SHP77 (cell line): ENCODE measurements at places on chromosomes 3 and 15.

DNA sequence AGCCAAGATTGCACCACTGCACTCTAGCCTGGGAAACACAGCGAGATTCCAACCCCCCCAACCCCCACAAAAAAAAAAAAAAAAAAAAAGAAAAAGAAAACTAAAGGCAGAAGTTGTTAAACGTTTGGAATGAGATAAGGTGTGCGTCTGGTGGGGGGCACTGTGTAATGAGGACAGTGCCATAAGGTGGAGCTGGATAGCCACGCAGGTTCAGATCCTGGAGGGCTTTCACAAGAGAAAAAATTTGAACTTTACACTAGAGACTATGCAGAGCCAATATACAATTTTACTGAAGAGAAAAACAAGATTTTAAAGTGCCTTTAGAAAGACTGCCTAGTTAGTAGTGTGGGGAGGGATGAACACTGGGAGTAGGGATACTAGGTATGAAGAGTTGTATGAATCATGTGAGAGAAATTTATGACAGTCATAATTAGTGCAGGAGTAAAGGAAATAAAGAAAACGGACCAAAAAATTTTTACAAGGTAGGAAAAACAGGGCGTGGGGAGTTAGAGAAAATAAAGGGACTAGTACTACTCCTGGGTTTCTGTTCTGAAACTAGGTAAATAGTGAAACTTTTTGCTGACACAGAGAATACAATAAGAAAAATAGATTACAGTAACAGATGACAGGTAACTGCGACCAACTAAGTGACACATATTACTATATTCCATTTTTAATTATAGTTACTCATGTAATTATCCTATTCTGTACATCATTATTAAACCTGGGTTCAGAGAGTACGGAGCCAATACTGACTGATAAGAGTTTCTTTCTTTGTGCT is 108.1 kb downstream of the PEAK1 start:
- DNase-seq: no peak

GRCh38 chr15:87752250-87752951 is 504.1 kb downstream of the NTRK3 start:
- DNase-seq: no peak

GRCh38 chr3:112687616-112688015 is 46.7 kb upstream of the CCDC80 start:
- no peak for DNase-seq

DNA sequence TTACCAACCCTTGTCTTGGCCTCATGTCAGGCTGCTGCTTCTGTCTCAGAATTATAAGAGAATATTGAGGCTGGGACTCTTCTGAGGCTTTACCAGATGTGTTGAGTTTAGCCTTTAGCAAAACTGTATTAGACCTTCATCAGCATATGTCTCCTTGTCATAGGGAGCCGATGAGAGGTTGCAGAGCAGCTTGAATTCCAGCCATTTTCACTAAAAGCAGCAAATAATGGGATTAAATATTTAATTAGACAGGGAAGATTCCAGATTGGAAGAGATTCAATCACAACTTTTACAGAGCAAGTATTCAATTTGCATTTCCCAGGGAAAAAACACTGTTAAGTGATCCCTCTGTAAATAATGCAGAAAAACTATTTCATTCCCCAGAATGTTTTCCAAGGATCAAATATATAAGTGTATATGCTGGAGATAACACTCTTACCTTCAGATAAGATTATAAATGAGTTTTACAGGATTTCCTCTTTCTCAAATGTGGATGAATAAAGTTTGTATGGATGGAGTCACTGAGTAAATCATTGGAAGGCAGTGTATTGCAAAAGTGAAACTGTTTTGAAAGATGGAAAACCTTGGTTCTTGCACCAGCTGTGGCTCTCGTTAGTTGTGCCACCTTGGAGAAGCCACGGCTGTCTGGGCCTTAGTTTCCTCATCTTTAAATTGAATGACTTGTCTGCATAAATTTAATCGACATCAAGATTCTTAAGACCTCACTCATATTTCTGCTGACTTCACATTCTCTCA is 466.4 kb upstream of the SGO1 start:
- DNase-seq: no peak

- DNase-seq: no peak
Observed at GRCh38 chr3:101861789-101862415, 12.6 kb downstream of the NFKBIZ start.

GRCh38 chr3:58041826-58042324 is 33.7 kb downstream of the FLNB start:
- DNase-seq: no peak

DNA sequence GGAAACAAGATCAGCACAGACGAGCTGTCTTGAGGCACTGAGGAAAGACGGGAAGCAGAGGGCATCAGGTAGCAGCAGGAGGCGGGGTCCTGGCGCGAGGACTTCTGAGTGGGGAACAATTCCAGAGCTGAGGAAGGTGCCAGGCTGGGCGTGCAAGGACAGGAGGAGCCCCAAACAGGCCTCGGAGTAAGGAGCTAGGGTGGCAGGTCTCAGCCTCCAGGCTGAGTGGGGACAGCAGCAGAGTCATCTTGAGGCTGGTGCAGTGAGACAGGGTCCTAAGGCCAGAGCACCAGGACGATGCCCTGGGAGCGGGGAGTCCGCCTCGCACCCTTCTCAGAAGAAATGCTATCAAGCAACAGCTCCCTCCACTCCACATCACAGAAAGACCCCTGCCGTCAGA is 78.4 kb downstream of the PCSK6 start:
- no peak for DNase-seq

DNA sequence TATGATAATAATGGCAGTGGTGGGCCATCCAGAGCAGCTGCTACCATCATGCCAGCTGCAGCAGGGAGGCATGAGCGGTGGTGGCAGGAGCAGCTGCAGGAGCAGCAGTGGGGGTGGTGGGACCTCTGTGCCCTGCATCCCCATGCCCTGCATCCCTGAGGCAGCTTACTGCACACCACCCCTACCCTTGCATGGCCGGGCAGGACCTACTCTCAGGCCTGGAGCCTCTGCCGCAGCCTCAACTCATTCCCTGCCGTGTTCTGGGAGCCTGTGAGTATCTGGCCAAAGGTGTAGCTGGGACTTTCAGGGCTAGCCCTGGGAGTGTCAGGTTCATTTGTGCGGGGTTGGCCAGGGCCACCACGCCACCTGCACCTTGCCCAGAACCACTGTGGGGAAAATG is 3.3 kb upstream of the XCR1 start:
- no peak for DNase-seq

GRCh38 chr3:186004671-186005070 is 66.9 kb upstream of the TRA2B start:
- DNase-seq: no peak

DNA sequence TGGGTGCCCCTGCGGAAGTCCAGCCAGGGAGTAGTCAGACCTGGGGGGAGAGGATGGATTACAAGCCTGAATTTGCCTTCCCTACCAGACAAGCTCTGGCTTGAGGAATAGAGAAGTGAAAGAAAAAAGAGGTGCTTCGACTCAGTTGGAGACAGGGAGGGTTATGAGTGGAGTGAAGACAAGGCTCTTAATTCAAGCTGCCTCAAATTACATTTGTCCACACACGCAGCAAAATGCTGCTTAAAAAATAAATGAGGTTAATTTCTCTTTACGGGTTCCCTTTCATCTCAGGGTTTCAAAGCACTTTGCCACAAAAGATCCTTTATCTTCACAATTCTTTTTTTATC is 49.0 kb upstream of the SLC4A7 start:
- no peak for DNase-seq

GRCh38 chr3:30606301-30607031 is at the start of gene TGFBR2:
TGFBR2 (plus strand) TSS chr3:30606601; CDS start chr3:30606884, 283 bp downstream.
- peak; percentile 65 for DNase-seq

DNA sequence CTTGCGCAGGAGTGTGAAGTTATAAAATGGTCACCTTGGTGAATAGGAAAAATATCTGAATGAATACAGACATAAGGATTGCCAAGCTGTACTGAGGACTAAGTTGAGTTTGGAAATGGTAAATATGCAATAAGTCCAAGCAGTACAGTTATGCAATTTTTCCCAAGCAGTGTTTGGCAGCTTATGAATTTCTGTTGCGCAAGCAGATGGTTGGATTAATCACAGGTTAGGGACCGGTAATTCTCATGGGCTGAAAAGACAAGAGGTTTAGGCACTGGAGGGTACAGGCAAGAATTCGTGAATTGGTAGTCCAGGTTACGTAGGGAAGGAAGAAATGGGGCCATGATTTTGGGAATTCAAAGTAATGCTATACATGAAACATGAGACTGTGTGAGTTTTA is 210.3 kb downstream of the RAP2B start:
- DNase-seq: no peak

GRCh38 chr15:68602459-68603215 is 23.8 kb downstream of the CORO2B start:
- DNase-seq: no peak

- no peak for DNase-seq
Observed at GRCh38 chr3:189554868-189555557, 76.2 kb upstream of the TP63 start.

- DNase-seq: no peak
Observed at GRCh38 chr3:138985932-138986331, 20.1 kb downstream of the PRR23A start.

- peak; percentile 33 for DNase-seq
Observed at GRCh38 chr3:194058189-194058571, 77.8 kb upstream of the HES1 start.

DNA sequence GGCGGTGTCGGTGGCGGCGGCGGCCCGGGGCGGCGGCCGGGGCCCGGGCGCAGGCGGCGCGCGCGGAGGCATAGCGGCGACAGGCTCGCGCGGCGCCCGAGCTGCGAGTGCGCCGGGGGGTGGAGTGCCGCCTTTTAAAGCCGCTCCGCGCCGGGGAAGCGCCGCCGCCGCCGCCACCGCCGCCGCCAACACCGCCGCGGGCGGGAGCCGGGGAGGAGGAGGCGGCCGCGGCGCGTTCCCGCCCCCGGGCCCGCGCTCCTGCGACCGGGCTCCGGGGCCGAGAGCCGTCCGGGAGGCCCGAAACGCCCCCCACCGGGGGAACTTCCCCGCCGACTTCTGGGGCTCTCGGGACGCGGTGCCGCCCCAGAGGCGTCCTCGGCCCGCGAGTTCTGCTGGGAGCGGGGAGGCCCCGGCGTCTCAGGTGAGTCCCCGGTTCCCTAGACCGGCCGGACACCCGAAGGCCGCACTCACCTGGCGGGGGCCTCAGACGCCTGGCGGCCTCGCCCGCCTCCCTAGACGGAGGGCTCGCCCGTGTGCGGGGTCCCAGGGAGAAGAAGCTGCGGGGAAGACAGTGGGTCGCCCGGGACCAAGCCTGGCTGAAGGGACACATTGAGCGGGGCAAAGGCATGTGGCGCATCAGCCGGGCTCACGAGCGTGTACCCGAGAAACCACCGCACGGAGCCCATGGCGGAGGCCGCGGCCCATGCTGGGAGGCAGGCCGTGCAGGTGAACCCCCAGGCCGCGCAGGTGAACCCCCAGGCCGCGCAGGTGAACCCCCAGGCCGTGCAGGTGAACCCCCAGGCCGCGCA is at the start of gene PCSK6:
Gene PCSK6, minus strand, starts transcription at position 109 of the 809 bp plus-strand sequence. Its CDS starts 37 bp downstream, at position 72.
- no peak for DNase-seq

DNA sequence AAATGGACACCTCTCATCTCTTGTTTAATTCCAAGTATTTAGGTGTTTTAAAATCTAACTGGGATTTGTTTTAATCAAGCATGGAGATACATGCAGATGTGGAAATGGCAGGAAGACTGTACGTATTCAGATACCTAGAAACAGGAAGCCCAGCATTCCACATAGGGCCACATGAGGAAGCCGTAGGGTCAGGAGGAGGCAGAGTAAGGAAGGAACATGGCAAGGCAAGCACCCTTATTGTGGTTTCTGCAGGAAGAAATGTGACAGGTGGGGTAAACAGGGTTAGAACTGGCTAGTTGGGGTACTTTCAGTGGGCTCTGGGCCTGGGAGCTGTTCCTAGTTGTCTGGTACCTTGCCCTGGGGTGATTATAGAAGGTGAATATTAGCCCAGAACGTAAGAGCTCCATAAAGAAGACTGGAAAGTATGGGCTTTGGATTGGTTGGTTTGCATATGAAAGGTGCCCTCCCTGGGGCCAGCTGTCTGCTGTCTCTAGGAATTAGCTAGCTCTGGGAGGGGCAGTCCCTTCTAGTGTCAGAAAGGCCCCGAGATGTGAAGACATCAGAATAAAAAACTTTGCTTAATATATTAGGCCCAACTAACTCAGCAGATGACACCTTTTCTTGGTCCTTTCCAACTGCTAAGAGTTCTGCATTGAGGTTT is 107.7 kb upstream of the CADPS start:
- DNase-seq: no peak

DNA sequence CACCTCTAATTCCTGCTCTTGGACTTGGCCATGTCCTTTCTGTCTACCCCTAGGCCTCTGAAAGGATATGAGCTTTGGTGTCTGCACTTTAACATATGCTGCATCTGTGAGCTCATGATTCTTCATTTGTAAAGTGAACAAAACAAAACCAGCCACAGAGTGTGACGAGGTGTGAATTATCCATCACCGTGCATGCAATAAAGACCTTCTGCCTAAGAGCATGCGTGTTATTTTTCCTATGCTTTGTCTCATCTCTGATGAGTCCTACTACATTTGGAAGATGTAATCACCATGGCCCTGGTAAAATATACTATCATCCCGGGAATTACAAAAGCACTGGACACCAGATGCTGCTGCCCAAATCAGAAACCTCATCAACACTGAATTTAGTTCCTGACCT is 103.5 kb upstream of the KCNAB1 start:
- no peak for DNase-seq

GRCh38 chr3:8278448-8278847 is 223.2 kb upstream of the LMCD1 start:
- DNase-seq: no peak

DNA sequence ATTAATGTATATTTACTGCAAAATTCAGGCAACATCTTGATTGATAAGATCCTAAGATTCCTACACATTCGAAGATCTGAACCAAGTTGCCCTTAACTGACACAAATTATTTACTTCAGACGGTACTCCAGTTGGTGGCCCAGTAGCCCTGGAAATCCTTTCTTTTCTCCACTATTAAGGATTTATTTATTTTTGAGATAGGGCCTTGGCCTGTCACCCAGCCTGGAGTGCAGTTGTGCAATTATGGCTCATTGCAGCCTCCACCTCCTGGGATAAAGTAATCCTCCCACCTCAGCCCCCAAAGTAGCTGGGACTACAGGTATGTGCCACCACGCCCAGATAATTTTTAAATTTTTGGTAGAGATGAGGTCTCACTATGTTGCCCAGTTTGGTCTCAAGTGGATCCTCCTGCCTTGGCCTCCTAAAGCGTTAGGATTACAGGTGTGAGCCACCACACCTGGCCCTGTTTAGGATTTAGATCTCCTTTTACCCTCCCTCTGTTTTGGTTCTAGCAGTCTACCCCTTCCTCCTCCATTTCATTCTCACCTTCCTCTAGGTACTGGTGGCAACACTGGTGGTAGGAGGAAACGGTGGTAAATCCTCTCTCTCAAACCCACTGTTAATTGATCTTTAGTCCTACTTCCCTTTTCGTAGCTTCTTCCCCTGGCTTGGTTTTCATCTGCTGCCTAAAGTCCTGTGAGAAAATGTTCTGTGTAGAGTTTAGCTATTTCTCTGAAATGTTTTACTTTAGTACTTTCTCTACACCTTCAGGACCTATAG is 12.7 kb upstream of the ZNF609 start:
- no peak for DNase-seq
